Vagina (tissue), 2 donors: ENCODE measurements at places on chromosomes 2 and 18.

GRCh38 chr2:149562324-149562723, 25.3 kb downstream of the MMADHC start:
- H3K4me3 ChIP-seq = no peak overlapping the region
- peaks cover 2% of the 10 kb centered on the region for H3K36me3 ChIP-seq
- H3K4me1 ChIP-seq = no peaks in the 10 kb centered on the region
- DNase-seq = no peak
- H3K27me3 ChIP-seq = no peaks in the 10 kb centered on the region

DNA sequence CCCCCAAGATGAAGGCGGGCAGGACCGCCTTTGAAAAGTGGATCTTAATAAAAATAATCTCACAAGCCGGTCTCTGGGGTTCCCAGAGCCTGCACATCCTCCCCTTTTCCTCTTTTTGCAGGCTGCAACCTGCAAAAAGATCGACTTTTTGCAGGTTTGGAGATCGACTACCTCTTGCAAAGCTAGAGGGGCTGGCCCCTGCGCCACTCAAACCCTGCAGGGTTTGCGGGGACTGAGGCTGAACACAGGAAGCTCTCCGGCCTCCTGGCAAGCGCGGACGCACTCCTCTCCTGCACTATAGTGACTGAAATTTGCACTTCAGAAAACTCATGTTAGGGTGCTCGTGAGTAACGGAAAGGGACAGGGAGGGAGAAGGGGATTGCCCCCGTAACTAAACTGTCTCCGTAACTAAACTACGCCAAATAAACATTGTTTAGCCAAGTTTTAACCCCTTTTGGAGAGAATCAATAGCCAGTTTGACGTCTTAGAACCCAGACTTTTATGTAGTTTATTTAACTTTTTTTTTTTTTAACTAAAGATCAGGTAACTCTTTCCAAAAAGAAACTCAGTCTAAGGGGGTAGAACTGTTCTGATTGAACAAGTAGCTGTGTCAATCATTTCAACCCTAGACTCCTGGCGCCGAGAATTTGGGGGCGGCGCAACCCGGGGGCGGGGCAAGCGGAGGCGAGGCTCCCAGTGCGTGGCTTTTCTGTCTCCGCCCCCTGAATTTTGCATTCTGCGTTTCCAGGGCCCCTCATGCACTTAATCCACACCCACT, 2.5 kb downstream of the IGFBP5 start:
- peak overlapping the region; percentile 88 for H3K4me3 ChIP-seq
- H3K27ac ChIP-seq = peak overlapping the region; percentile 90
- peak; percentile 87 for DNase-seq
- H3K4me1 ChIP-seq = peaks cover 51% of the 10 kb centered on the region
- H3K36me3 ChIP-seq = no peaks in the 10 kb centered on the region

DNA sequence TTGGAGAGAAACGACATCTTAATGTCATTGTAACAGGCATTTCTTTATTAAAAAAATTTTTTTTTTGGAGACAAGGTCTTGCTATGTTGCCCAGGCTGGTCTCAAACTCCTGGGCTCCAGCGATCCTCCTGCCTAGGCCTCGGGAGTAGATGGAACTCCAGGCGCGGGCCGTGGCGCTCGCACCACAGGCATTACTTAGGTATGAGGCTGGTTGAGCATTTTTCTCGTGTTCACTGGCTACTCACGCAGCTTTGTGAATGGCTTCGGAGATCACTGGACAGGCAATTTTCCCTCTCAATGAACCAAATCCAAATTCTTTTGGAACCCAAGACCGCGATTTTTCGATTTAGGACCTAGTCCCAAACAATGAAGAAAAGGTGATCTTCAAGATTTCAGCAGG, 795 bp upstream of the TCF7L1 start:
- peak overlapping the region; percentile 91 for H3K27ac ChIP-seq
- DNase-seq = no peak
- H3K4me1 ChIP-seq = peaks cover 49% of the 10 kb centered on the region
- H3K4me3 ChIP-seq = peak overlapping the region; percentile 87
- no peaks in the 10 kb centered on the region for H3K27me3 ChIP-seq

DNA sequence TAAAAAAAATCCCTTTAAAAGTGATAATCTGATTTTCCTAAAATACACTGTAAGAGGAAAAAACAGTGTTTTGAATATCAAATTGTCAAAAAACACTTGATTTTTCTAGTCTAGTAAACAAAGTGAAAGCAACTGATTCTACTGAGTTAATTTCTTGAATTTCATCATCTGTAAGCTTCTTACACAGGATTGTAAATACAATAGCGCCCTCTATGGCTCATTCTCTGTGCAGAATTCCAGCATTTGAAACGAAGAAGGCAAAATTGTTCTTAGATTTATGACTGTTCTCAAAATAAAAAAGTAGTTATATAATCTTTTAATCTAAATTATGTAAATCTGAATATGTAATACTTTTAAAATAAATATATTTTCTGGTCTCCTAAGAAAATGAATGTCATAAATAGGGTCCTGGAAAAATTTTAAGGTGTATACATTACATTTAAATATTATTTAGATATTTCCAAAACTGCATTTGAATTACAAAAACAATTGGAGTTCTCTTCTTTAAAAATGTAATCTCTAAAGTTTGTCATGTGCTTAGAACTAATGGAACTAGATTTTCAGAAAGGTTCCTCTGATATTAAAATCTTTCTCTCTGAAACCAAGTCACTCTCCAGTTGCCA, 176.9 kb upstream of the MC4R start:
- no peak overlapping the region for H3K4me3 ChIP-seq
- no peaks in the 10 kb centered on the region for H3K36me3 ChIP-seq
- no peaks in the 10 kb centered on the region for H3K27me3 ChIP-seq
- no peak for DNase-seq
- H3K27ac ChIP-seq = no peak overlapping the region

GRCh38 chr18:62512996-62513395, 9.8 kb upstream of the ZCCHC2 start:
- H3K4me3 ChIP-seq = no peak overlapping the region
- H3K36me3 ChIP-seq = no peaks in the 10 kb centered on the region
- no peak for DNase-seq
- no peaks in the 10 kb centered on the region for H3K27me3 ChIP-seq
- H3K4me1 ChIP-seq = no peaks in the 10 kb centered on the region

DNA sequence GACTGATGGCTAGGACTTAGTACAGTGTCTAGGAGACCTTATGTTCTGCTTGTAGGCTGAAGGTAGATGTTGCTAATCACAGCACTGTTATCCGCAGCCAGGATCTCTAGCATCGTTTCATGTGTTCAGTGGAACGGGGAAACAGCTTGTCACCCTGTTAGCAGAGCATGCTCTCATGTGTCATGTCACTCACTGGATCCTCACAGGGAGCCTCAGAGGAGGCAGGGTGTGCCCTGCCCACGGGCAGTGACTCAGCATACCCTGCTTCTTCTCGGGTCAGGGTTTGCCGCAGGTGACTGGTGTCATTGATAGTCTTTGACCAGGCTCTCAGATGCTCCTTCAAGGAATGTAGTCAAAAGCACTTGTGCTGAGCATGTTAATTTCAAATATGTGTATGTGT, 44.4 kb downstream of the RPIA start:
- peaks cover 4% of the 10 kb centered on the region for H3K4me1 ChIP-seq
- H3K27ac ChIP-seq = no peak overlapping the region
- H3K36me3 ChIP-seq = peaks cover 23% of the 10 kb centered on the region
- no peaks in the 10 kb centered on the region for H3K27me3 ChIP-seq
- DNase-seq = no peak
